ENCODE measurements at places on chromosomes 3 and 15.

DNA sequence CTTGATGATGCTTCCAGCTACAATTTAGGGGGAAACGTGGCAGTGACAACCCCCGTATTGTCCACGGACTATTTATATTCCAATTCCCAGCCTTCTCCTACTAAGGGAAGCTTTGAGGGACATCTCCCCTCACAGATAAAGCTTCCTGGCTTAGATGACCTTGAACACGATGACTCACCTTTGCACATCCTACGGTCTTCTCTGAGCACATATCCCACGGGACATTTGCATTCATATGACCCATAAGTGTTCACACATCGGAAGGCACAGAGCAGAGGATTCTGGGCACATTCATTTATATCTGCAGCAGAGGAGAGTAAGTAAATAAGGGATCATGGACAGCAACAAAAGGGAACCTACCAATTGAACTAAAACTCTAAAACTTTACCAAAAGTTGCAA, 101.5 kb downstream of the DUT start:
- no peak for DNase-seq

DNA sequence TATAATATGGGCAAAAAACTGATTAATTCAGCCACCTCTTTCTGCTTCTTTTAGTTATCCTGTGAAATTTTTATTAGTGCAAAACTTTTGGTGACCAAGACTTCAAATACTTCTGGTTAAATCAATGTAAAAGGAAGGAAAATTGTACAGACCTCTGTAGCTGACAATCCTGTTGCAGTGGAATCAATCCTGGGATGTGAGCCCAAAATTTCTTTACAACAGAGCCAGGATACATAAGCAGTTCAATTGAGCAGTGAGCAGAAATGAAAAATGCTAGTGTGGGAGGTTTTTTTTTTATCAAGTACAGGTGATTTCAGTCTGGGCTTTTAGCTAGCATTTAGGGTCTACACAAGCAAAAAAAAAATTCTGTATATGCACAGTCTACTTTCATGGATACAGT, 398.0 kb downstream of the OTOL1 start:
- DNase-seq: no peak

DNA sequence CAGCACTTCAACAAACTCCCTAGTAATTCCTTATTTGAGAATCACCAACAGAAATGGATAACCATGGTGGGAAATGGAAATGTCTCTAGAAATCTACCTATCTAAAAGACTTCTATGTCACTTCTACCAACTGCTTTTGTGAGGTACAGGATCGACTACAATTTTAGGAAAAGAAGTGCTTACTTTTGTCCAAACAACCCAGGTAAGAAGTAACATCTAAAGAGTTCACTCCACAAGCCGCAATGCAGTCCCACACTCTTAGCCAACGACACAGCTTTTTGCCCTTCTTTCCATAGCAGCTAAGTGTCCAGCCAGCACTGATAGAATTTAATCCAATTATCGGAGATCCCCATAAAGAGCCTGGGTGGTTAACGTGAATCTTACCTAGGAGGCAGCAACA, 28.1 kb downstream of the ANXA2 start:
- DNase-seq: no peak

- peak; percentile 34 for DNase-seq
Observed at GRCh38 chr3:150235799-150236198, 172.3 kb upstream of the TSC22D2 start.

- no peak for DNase-seq
Observed at GRCh38 chr3:71415681-71416122, 167.8 kb downstream of the FOXP1 start.

- DNase-seq: peak; percentile 57
Observed at GRCh38 chr3:139111392-139112229, 66.9 kb upstream of the PRR23C start.

- DNase-seq: no peak
Observed at GRCh38 chr3:58868097-58868779, 181.6 kb downstream of the CFAP20DC start.

DNA sequence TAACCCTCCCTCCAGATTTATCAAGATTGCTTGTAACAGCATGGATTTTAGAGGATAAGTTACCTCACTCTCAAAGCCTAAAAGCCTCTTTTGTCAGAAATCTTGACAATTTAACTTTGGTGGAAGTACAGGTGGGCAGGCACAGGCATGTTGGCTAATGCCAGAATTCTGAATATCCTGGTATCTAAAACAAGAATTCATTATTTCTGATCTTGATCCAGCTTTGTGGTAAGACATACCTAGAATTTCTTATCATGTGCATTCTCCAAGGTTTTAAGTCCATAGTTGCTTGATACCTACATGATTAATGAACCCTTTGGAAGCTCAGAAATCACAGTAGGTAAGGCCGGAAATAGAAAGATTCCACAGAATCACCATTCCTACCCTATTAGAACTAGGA, 109.9 kb upstream of the TTC14 start:
- DNase-seq: no peak

DNA sequence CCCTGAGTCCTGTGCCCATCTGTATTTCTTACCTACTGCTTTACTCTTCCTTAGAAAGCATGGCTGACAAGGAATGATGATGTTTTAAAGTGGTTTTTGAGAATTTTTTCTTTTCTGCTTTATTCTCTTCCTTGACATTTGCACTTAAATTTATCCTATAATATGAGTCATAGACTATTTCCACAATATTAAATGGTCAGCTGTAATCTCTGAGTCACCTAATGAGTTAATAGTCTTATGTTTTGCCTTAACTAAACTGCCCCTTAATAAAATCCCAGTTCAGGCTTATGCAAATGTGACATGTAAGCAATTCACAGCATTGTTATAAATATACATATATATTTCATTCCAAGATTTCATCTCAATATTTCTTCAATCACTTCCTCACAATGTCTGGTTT, 23.8 kb downstream of the MEIS2 start:
- DNase-seq: no peak

- peak; percentile 97 for DNase-seq
Observed at GRCh38 chr3:112676659-112677234, 35.8 kb upstream of the CCDC80 start.

DNA sequence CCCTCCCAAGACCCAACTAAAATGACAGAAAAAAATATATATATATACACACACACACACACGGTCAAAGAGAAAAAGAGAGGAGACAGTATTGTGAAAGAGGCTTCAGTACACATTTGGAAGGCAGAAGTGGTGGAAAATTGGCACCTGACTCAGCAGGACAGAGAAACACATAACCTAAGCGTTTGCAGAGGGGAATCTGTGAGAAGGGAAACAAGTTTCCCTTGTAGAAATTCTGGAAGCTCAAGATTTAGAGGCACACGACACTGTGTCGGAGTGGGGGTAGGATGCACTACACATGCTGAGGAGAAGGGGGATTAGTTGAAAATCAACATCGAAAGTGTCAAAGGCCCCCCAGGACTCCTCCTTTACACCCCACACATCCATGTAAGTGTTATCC, 53.1 kb downstream of the PAK2 start:
- DNase-seq: no peak
